ENCODE measurements at places on chromosomes 13 and 19. TPM values are rescaled to one million over a fixed set of nuclear protein-coding genes. Genes with fewer than 3 reads are reported as not detected.

GRCh38 chr19:14818588-14818987 is 16.4 kb downstream of the OR7A5 start:
- H3K4me3 ChIP-seq = no peak overlapping the region
- H3K36me3 ChIP-seq = no peaks in the 10 kb centered on the region
- peaks cover 2% of the 10 kb centered on the region for H3K27me3 ChIP-seq
- no peaks in the 10 kb centered on the region for H3K4me1 ChIP-seq

- no peak overlapping the region for H3K27ac ChIP-seq
- DNase-seq = no peak
- H3K4me3 ChIP-seq = no peak overlapping the region
- H3K27me3 ChIP-seq = peaks cover 67% of the 10 kb centered on the region
Observed at GRCh38 chr13:99979453-99980200, 2.0 kb upstream of the ZIC2 start.

DNA sequence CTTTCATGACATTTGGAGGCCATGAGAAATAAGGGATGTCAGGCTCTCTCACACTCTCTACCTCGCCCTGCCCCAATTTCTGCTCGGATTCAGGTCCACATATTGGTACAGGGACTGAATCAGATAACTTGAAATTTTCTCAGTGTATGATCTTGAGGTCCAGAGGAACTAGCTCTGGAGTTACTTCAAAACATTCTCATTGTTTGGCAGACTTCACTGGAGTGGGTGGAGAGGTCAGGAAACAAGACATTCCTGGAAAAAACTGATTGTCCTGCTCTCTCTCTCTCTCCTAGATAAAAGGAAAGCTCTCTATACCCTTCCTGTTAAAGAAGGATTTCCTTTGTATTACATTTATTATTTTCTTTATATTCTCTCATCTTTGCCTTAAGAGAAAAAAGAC is 428.1 kb upstream of the DACH1 start:
- no peak overlapping the region for H3K4me3 ChIP-seq
- no peak for DNase-seq
- no peaks in the 10 kb centered on the region for H3K27me3 ChIP-seq
- no peaks in the 10 kb centered on the region for H3K36me3 ChIP-seq

GRCh38 chr13:73074014-73074413 is 15.2 kb downstream of the KLF5 start:
- no peak overlapping the region for H3K4me3 ChIP-seq
- H3K36me3 ChIP-seq = peaks cover 2% of the 10 kb centered on the region
- H3K27me3 ChIP-seq = no peaks in the 10 kb centered on the region
- no peak for DNase-seq

- DNase-seq = no peak
- H3K4me3 ChIP-seq = no peak overlapping the region
- no peaks in the 10 kb centered on the region for H3K27me3 ChIP-seq
- no peaks in the 10 kb centered on the region for H3K36me3 ChIP-seq
Observed at GRCh38 chr13:31209172-31209840, 9.5 kb downstream of the B3GLCT start.

GRCh38 chr13:30422054-30422839 is at the start of gene UBE2L5:
Gene UBE2L5, plus strand, starts transcription at chr13:30422493. Its CDS starts 5,498 bp downstream, at chr13:30427991.
- H3K4me1 ChIP-seq = peaks cover 26% of the 10 kb centered on the region
- H3K4me3 ChIP-seq = peak within 1 kb of the TSS; percentile 88
- DNase-seq = peak; percentile 75
- peaks cover 4% of the 10 kb centered on the region for H3K27me3 ChIP-seq
- no peaks in the 10 kb centered on the region for H3K36me3 ChIP-seq

Gene CA11
- 13.0 TPM for total RNA-seq
